ENCODE measurements at places on chromosomes 5 and 9.

GRCh38 chr5:148768806-148769415, 57.5 kb upstream of the ADRB2 start:
- no peak for DNase-seq

DNA sequence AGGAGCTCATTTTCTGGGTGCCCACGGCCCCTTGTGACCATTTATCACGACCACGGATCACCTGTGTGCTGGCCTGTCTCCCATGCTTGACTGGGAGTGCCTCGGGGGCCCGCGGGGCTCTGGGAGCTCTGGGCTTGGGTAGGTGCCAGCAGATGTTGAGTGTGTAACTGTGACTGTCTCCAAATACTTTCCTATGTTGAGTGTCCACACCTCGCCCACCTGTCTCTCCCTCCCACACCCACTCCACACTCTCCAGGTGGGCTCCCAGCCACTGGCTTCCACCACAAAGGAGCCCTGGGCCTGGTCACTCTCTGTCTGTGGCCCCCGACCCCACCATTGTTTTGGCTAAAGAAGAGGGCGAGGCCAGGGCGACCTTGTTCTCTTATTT, 196.4 kb downstream of the CDK5RAP2 start:
- DNase-seq = no peak

DNA sequence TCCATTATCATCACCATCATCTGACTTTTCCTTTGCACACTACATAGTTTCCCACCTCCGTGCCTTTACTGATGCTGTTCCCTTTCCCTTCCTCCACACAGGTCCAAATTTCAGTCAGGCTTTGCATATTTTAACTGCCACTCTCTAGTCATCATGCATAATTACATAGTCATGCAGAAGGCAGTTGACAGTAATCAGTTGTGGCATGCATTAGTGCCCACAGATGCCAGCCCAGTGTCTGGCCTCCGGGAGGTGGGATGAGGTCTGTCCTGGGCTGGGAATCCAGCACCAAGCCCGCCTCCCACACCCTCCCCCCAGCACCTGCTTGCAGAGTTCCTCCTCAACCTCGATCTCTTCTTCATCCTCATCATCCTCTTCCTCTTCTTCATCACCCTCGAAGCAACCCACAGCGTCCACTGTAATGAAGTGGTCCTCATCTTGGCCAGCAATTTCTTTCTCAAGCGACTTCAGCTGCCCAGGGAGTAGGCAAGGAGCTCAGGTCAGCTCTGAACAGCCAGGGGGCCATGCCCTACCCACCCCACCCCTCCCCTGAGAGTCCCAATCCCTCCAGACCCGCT, 8.8 kb downstream of the BBLN start:
- peak; percentile 54 for DNase-seq

- DNase-seq = no peak
These were observed 291.9 kb downstream of the NFIB start for GRCh38 chr9:14021871-14022525.

GRCh38 chr5:86074297-86074696, 543.4 kb upstream of the COX7C start:
- no peak for DNase-seq

DNA sequence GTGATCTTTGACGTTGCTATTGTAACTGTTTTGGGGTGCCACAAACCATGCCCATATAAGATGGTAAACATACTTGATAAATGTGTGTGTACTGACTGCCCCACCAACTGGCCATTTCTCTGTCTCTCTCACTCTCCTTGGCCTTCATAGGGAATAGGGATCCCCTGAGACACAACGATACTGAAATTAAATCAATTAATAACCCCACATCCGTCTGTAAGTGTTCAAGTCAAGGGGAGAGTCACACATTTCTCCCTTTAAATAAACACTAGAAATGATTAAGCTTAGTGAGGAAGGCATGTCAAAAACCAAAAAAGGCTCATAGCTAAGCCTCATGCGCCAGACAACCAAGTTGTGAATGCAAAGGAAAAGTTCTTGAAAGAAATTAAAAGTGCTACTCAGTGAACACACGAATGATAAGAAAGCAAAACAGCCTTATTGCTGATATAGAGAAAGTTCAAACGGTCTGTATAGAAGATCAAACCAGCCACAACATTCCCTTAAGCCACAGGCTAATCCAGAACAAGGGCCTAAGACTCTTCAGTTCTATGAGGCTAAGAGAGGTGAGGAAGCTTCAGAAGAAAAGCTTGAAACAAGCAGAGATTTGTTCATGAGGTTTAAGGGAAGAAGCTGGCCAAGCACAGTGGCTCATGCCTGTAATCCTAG, 111.1 kb downstream of the UGCG start:
- no peak for DNase-seq

DNA sequence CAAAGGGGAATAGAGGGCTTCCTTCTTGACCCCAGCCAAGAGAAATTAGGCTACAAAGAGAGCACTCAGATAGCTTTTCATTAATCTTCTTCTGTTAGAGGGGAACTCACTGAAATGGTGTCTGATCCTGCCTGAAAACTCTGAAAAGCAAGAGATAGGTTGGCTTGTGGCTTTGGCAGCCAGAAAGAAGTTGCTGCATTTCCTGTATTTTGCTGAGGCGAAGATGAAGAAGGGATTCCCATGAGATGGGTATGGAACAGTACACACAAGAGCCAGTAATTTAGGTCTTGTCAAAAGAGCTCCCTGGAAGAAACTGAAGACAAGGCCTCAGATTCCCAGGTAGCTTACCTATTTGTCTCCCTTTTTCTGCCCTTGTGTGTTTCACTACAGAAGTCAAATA, 120.9 kb upstream of the TARS1 start:
- DNase-seq = no peak

DNA sequence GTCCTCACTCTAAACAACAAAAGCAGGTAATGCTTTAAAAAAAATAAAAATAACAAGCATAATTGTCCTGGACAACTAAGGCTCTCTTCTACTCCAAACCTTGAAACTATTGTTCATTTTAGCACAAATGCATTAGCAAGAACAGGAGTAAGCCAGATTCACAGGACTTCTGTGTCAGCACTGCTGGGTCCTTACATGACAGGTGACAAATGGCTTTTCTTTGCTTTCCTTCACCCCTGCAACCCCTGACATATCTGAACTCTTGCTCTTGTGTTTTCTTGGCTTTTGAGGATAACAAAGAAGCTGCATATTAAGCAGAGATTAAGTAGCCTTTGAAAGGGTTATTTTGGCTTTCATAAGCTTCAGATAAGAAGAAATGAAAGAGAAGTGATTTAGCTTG, 71.1 kb downstream of the ZNF474 start:
- DNase-seq = no peak

- DNase-seq = no peak
These were observed 20.2 kb upstream of the POMT1 start for GRCh38 chr9:131482343-131483006.

DNA sequence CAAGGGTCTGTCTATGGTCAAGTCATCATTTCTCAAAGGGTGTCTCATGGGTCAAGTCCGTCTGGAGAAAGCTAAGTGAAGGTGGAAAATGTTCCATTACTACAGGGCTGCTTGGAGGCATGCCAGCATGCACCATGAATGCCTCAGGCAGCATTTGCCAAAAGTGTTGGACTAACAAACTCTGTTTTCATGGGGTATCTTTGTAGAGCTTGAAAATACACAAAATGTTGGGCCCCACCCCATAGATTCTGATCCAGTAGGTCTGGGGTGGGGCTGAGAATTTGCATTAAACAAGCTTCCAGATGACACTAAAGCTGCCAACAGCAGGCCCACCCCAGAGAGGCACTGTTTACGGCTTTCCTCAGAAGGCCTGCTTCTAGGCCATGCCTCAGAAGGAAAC, 75.0 kb upstream of the FRRS1L start:
- no peak for DNase-seq

GRCh38 chr9:129887334-129888292, 52.4 kb downstream of the USP20 start:
- peak; percentile 43 for DNase-seq

DNA sequence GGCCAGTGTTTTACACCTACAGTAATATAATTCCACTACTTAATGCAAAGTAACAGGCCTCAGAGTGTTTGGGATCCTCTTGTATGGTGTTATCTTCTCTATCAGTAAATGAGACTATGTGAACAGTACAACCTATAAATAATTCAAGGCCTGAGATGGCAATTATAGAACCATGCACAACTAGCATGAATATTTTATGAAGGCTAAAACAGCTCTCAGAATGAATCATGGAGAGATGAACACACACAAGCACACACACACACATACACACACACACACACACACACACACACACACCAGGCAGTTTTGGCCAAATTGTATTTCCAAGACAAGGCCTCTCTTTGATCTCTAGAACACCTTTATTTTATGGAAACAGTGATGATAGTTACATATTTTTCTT, 224.9 kb downstream of the EBF1 start:
- no peak for DNase-seq

- DNase-seq = no peak
These were observed 396.9 kb downstream of the AGTPBP1 start for GRCh38 chr9:85344901-85345300.

DNA sequence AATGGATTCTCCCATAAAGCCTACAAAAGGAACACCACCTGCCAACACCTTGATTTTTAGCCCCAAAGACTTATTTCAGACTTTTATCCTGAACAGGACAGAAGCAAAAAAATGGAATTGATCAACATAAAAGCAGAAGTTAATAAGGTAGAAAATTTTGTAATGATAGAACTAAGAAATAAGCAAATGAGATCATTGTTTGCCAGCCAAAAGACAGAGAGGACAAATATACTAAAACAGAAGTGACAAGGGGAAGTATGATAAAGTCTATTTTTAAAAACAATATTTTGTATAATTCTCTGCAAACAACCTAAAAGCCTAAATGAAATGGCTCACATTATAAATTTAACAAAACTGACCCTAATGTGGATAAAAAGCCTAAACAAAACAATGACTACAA, 110.5 kb upstream of the PRSS3 start:
- DNase-seq = no peak

DNA sequence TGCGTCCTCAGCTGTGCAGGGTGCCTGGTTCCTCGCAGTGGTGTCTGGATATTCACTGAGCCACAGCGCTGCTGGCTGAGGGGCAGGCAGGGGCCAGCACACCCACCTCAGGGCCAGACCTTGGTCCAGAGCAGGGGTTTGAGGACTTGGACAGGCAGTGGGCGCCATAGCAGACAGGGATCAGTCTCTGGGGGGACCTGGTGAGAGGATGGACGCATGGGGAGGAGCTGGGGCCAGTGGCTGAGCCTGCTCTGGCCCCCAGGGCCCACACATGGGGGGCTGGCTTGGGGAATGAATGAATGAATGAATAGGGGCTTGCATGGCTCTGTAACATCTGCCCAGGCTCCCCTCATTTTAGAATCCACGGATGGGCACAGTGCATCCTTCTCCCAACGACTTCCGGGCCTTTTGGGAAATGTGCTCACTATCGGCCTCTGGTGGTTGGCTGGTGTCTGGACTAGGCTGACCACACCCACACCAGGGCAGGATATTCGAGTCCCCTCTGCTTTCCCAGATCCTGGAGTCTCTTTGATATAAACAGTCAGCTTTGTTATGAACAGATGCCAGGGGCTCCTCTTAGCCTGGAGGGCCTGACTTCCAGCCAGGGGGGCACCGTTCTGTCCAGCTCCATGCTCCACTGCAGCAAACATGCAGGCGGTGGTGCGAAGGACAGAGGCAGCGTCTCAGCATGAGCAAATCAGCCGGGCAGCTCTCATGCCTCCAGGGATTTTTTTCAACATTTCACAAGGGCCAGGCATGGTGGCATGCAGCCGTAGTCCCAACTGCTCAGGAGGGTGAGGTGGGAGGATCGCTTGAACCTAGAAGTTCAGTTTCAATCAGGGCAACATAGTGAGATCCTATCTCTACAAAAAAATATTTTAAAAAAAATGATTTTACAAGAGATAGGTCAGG, 62.6 kb downstream of the NEK6 start:
- DNase-seq = peak; percentile 78

DNA sequence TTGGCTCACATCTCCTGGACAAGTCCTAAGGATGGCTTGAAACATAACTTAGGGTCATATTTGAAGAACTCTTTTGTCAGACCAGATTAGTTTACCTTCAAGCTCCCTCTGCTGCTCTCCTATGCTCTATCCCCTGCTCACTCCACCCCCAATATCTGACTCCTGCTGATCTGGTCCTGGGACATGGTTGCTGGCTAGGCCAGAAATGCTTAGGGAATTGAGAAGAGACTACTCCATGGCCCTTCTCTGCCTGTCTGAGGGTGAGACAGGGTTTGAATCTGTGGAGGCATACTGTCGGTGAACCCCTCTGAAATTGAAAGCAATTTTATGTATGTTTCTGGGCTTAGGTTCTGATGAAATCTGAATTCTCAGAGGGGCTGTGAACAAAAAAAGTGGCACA, 3.3 kb downstream of the OTULIN start:
- no peak for DNase-seq

- peak; percentile 49 for DNase-seq
These were observed 42.6 kb downstream of the NACC2 start for GRCh38 chr9:136052472-136052880.

GRCh38 chr5:7391215-7391614, 4.7 kb upstream of the ADCY2 start:
- no peak for DNase-seq

DNA sequence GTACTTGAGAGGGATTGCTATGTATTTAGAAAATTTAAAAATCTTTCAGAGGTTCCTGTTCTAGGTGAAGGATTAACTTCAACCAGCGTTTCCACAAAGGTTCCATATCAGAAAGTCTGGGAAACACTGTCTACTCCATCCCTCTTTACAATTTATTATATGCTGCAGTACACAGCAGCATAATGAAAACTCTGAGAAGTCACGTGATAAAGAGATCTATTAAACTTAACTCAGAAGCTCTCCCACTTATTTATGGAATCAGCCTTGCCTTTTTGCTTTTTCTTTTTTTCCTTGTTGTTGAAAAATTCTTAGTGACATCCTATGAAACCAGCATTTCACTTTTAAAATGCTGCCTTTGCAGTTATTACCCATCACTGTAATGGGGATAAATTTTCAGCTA, 186.2 kb downstream of the ACER2 start:
- DNase-seq = no peak

Data from ELR (cell line).